SJCRH30 (cell line): ENCODE measurements at places on chromosomes 3 and 15.

DNA sequence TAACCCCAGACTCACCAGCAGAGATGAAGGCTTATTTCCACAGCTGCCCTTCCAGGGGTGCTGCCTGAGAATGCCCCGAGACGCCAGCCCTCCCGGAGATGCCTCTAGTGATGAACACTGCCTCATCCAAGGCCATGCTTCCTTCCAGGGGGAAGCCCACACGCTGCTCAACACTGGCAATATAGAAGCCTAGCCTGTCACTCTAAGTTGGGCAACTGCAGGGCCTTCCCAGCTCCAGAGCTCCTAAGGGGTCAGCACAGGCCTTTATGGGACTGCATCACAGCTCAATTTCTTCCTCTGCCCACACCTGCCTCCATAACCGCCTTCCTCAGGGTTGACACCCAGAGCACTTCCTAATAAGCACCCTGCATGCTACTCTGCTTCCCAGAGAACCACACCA lies 217.7 kb downstream of the ABHD5 start:
- no peak for DNase-seq

DNA sequence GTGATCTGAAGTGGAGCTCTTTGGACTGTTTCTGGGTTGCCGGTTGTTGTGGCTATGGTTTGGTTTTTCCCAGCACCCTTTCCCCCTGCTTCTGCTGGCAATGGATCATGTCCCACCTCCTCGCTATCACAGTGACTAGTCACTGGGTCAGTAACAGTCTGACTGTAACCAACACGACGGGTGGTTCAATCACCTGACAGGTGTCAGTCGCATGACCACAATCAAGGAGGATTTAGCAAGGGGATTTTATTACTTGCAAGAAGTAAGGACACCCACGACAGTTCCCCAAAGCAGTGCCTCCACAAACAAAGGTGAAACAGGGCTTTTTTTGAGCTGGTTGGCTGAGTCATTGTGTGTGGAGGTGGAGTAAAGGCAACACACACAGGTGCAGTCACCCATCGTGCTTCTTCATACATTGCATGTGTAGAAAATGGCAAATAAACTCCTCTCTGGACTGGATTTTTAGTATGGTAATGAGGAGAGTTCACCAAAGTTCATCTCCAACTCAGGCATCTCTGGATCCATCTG lies 58.8 kb upstream of the FAM3D start:
- DNase-seq, result no peak

DNA sequence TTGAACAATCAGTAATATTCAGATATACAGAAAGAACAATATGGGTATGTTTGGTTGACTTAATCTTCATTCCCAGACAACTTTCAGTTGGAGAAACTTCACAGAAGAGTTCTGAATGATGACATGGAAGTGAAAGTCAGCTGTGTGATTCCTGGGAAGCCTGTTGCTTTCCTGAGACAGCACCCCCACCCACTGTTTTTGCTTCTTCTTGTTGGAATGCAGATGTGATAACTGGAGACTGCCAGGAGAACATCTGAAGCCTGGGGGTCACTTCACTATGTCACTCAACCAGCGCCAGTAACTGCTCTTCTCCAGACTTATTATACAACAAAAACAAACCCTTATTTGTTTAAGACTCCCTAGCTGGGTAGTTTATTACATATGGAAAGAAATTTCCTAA lies 599.4 kb downstream of the ZIC1 start:
- DNase-seq, result no peak

GRCh38 chr3:31116651-31117050 lies 222.2 kb upstream of the GADL1 start:
- DNase-seq, result no peak

DNA sequence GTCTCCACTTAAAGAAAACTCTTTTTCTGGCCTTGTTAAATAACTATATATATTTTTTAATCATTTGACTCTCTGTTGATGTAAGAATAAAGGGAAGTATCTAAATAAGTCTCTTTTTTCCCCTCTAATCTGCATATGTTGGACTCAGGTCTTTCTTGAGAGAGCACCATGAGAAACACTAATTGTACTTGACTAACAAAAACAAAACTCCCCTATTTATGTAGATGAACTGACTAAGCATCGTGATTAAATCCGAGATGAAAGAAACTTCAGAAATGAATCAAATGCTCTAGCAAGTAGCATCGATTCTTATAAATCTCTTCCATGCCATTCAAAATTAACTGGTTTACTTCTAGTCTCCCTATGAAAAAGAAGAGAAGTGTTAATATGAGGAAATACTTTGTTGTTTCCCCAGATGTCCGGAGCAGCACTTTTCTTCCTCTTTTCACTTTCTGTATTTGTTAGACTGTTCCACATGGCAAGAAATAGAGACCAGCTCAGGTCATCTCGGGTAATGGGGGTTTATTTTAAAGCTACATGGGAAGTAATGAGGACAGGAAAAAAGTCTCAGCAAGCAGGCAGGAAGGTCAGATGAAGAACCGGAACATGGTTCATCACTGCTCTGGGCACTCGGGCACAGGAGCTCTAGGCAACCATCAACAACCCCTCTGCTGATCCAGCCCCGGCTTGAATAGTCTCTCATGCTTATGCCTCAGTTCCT lies 288.3 kb downstream of the CNTN6 start:
- no peak for DNase-seq

GRCh38 chr3:170355738-170356595 lies 1.5 kb upstream of the SKIL start:
- DNase-seq, result peak; percentile 65

- no peak for DNase-seq
Observed at GRCh38 chr15:70198441-70199123, 100.9 kb upstream of the TLE3 start.

GRCh38 chr3:36075491-36075890 lies 304.8 kb upstream of the STAC start:
- no peak for DNase-seq

DNA sequence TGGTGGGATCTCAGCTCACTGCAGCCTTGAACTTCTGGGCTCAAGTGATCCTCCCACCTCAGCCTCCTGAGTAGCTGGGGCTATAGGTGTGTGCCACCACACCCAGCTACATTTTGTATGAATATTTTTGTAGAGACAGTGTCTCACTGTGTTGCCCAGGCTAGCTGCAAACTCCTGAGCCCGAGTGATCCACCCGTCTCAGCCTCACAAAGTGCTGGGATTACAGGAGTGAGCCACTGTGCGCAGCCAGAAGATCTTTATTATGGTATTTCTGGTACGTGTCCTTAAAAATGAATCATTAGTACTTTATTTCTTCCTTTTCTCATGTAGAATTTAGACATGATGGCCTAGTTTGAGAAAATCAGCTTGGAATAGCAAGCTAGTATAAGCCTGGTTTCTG lies 153.3 kb downstream of the BCHE start:
- DNase-seq, result no peak

DNA sequence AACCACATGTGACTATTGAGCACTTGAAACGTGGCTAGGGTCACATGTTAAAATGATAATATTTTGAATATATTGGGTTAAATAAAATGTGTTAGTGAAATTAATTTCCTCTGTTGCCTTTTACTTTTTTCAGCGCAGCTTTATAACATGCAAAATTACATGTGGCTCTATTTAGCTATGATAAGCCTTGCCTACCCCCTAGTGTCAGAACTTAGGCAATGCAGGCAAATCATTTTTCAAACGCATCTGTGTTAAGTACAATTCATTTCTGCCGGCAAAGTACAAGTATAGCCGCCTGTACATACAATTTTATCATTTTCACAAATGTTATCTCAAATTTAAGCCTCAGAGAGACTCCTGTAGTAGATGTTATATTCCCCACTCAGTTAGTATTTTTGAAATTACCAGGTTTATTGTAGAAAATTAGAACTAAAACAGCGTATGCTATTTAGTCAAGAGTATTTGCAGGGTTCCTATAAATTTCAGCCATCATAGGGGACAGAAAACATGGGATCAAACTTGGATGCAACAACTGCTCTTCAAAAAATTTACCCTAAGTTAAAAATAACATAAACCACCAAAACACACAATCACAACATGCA lies 56.1 kb downstream of the TAFA4 start:
- peak; percentile 61 for DNase-seq

GRCh38 chr15:74337146-74337545 lies 30.3 kb downstream of the CYP11A1 start:
- no peak for DNase-seq

- no peak for DNase-seq
Observed at GRCh38 chr3:193797566-193797965, 204.6 kb downstream of the OPA1 start.

DNA sequence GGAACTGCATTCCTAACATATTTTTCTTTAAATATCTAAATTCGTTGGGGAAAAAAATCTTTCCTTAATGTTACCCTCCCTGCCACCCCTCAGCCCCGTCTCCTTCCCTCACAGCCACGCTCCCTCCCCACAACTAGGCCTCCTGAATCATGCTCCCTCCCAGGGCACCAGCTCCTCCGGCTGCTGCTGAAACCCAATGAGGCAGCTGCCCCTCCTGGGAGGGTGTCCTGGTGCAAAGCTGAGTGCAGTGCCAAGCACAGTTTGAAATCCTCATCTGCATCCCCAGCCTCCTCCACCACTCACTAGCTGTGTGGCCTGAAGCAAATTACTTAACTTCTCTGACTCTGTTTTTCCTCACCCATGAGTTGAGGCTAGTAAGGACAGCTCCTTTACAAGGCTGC lies 2.7 kb upstream of the NR2E3 start:
- peak; percentile 74 for DNase-seq

DNA sequence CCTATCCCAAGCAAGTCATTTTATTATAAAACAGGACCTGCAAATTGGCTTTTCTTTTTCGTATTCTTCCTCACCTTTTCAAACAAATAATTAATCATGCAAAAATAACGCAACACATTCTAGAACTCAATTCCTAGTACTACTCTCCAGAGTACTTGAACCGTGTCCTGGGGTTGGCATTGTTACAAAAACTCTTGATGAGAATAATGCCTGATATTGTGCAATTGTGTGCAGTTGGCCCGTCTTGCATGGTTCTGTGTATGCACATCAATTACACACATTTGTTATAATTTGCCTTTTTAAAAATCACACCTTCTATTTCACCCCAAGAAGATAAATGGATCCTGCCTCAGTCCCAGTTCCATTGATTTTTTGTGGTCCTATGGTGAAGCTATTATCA lies 205.4 kb downstream of the EPHB1 start:
- DNase-seq, result no peak

DNA sequence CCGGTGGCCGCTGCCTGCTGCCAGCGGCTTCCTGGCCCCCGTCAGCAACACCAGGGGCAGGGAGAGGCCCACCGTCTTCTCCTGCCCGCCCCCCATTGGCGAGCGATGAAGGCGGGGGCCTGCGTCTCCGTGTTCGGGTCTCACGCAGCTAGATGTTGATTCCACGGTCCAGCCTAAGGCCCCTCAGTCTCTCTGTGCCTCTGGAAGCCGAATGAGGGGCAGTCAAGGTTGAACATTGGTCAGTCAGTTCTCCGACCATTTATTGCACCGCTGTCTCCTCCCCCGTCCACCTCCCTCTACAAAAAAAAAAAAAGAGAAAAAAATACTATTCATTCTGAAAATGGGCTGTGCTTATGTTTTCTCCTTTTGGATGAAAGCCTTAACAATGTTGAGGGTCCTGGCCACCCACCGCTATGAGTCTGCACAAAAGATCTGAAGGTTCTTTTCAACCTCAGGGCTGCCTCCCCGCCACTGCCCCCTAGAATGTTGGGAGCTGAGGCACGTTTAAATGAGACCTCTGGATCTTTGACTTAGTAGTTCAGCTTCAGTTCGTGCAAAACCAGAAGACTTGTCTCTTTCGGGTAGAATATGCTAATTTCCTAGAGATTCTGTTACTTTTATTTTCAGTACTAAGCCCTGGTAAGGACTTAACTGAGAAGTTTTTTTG lies 736 bp downstream of the IREB2 start:
- DNase-seq, result peak; percentile 59

- peak; percentile 45 for DNase-seq
Observed at GRCh38 chr3:32709346-32709745, 24.4 kb downstream of the CNOT10 start.

DNA sequence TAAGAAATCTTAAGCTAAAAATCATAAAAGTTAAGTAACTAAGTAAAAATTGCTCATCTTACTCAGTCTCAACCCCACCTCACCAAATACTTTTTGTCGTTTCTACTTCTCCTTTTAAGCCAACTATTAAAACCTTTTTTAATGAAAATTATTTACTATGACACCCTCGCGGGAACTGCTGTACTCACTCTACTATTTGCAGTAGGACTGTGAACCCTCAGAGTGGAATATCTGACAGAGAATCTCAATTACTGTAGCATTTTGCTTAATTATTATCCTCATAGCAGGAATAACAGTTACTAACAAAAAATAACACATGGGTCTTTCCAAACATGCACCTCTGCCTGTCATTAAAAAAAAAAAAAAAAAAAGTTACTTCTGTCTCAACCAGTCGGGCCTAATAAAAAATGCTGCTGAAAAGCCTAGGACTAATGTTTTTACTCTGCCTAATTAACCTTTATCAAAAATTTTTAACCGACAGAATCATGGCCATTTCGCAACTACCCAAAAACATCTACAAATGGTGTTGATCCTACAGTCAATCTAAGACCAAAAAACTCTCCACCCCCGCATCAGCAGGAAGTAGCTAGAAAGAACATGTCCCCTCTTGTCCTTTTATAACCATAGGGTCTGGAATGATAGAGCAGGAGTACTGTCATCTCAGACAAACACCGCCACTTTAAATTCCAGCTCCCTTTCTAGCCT lies 10.2 kb downstream of the ALDH1L1 start:
- DNase-seq, result no peak

- no peak for DNase-seq
Observed at GRCh38 chr3:154188846-154189245, 67.7 kb downstream of the ARHGEF26 start.

DNA sequence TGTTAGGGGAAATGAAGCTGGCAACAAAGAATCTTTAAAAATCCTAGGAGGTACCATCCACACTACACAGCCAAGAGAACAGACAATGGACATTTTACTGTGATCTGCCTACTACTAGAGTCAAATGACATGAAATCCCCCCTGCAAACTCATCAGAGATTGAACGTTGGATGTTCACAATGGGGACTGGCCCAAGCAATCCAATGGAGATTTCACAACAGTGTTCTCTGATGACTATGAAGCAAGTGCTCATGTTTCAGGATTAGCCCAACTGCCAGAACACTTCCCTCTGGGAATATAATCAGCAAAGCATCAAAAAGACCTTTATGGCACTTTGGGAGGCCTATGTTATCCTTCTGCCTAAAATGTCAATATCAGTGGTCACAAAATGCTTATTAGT lies 97.8 kb downstream of the IGSF11 start:
- DNase-seq, result peak; percentile 2

GRCh38 chr3:163384383-163384782 lies 1693.9 kb downstream of the SI start:
- no peak for DNase-seq

DNA sequence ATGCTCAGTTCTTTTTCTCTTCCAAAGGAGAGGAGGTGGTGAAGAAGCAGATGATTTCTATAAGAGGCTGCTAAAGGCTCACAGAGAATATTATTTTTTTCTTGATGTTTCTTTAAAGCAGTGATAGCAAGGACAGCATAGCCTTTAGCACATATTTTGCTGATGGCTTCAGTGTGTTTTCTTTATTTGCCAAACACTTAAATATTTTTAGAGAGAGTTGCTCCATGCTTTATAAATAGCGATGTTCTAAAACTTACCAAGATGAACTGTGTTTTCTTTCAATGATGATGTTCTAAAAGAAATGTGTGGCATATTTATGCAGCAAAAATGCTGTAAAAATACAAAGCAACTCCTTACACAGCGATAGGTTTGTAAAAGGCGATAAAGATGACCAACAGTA lies 11.8 kb upstream of the KCNAB1 start:
- DNase-seq, result no peak
